Activated naive CD8-positive, alpha-beta T cell treated with anti-CD3 and anti-CD28 coated beads, Interleukin-2, amount 10 ng/mL, durations not matched to agents 7 days and 5 days (primary cell): ENCODE measurements at places on chromosomes 4 and X. TPM values are rescaled to one million over a fixed set of nuclear protein-coding genes. Genes with fewer than 3 reads are reported as not detected.

DNA sequence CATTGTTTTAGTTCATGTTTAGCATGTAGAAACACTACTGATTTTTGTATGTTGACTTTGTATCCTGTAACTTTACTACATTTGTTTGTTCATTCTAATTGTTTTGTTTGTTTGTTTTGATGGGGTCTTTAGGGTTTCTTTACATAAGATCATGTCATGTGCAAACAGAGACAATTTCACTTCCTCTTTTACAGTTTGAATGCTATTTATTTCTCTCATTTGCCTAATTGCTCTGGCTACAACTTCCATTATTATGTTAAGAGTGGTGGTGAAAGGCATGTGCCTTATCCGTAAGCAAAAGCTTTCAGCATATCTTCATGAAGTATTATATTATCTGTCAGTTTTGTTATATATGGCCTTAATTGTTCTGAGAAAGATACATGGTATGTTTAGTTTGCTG is 571.1 kb downstream of the PCDH7 start:
- H3K27ac ChIP-seq, result no peak overlapping the region
- H3K27me3 ChIP-seq, result no peaks in the 10 kb centered on the region
- H3K36me3 ChIP-seq, result no peaks in the 10 kb centered on the region
- no peaks in the 10 kb centered on the region for H3K4me1 ChIP-seq

TAF7L gene
- not detected for total RNA-seq

- no peak overlapping the region for H3K27ac ChIP-seq
- no peak for DNase-seq
- H3K4me1 ChIP-seq, result no peaks in the 10 kb centered on the region
- no peaks in the 10 kb centered on the region for H3K36me3 ChIP-seq
- H3K4me3 ChIP-seq, result no peak overlapping the region
Measured at GRCh38 chrX:97234471-97235081, 350.9 kb downstream of the RPA4 start.

DNA sequence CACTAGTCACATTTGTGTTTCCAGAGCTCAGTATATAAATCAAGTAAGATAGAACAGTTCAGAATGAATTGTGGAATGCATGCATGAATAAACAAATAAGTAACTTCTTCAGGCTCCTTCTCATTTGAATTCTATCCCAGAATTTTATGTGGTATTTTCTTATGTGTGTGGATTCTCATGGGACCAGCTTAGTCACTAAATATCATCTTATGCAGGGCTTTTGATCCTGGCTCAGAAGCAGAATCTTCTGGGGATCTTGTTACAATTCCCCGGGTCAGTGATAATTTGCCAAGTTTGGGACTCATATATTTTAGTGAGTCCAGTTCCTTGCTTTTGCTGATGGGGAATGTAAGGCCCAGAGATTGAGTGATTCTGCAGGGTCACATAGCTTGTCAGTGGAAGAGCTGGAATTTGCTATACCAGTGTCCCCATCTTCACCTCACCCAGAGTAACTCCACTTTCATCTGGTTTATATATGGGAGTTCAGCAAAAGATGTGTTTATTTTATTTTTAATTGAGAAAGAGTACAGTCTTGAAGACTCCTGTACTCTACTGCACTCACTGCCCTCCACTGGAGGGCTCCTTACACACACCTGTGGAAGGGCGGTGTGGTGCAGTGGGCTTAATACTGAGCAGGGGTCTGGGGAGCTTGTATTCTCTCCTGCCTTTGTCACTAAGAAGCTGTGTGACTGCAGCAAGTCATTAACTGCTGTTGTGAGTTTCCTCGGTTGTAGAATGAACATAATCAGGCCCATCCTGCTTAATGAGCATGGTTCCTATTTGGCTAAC is 198.2 kb upstream of the CXorf66 start:
- H3K27me3 ChIP-seq, result no peaks in the 10 kb centered on the region
- no peaks in the 10 kb centered on the region for H3K36me3 ChIP-seq
- no peak for DNase-seq
- H3K4me1 ChIP-seq, result no peaks in the 10 kb centered on the region
- H3K4me3 ChIP-seq, result no peak overlapping the region
- no peak overlapping the region for H3K27ac ChIP-seq

DNA sequence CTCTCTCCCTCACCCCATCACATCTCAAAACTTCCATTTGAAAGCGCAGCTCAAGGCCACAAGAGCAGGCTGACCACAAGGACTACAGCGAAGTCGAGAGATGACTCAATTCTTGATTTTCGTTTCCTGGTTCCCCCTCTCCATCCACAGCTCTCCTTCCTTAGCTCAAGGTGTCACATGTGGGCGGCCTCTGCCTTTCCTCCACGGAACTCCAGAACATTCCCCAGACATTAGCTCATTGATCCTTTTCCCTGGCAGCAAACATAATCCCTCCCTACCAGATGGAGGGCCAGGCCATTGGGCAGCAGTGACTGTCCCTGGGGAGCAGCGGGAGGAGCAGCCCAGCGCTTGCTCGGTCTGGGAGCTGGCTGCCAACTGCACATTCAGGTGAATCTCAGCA is 56.3 kb downstream of the CCDC149 start:
- no peak overlapping the region for H3K4me3 ChIP-seq
- H3K36me3 ChIP-seq, result no peaks in the 10 kb centered on the region
- H3K27me3 ChIP-seq, result peaks cover 4% of the 10 kb centered on the region
- no peak overlapping the region for H3K27ac ChIP-seq
- H3K4me1 ChIP-seq, result no peaks in the 10 kb centered on the region
- DNase-seq, result no peak

- no peak overlapping the region for H3K27ac ChIP-seq
- peaks cover 2% of the 10 kb centered on the region for H3K4me1 ChIP-seq
- no peaks in the 10 kb centered on the region for H3K27me3 ChIP-seq
- no peak overlapping the region for H3K4me3 ChIP-seq
Measured at GRCh38 chr4:4677556-4678522, 136.0 kb upstream of the STX18 start.

DNA sequence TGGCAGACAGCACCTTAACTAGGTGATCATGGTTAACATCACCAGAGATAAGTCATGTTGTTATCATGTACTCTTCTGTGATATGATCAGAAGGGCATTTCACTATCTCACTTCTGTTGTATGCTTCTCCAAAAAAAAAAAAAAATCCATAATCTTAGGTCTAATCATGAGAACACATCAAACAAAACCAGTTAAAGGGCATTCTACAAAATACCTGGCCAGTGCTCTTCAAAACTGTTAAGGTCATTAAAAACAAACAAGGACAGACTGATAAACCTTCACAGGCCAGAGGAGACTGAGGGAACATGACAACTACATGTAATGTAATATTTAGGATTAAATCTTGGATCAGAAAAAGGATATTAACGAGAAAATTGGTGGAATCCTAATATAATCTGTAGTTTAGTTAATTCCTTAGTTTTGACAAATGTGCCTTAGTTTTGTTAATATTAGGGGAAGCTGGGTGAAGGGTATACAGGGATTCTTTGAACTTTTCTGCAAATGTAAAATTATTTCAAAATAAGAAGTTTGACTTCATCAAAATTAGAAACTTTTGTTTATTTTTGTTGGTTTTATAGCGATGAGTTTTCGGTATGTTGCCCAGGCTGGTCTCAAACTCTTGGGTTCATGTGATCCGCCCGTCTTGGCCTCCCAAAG is 18.0 kb downstream of the RBM10 start:
- H3K4me3 ChIP-seq, result no peak overlapping the region
- peaks cover 11% of the 10 kb centered on the region for H3K36me3 ChIP-seq
- H3K27me3 ChIP-seq, result no peaks in the 10 kb centered on the region
- DNase-seq, result no peak
- no peak overlapping the region for H3K27ac ChIP-seq
- H3K4me1 ChIP-seq, result peaks cover 2% of the 10 kb centered on the region

GRCh38 chrX:97399400-97399799 is 515.7 kb downstream of the RPA4 start:
- H3K4me3 ChIP-seq, result peak overlapping the region; percentile 11
- H3K27me3 ChIP-seq, result no peaks in the 10 kb centered on the region
- H3K27ac ChIP-seq, result peak overlapping the region; percentile 52
- peaks cover 37% of the 10 kb centered on the region for H3K4me1 ChIP-seq

TMEM156 gene
- 14.9 TPM for total RNA-seq

- H3K36me3 ChIP-seq, result no peaks in the 10 kb centered on the region
- DNase-seq, result no peak
- peaks cover 3% of the 10 kb centered on the region for H3K27me3 ChIP-seq
- H3K27ac ChIP-seq, result no peak overlapping the region
- no peaks in the 10 kb centered on the region for H3K4me1 ChIP-seq
- H3K4me3 ChIP-seq, result no peak overlapping the region
Measured at GRCh38 chr4:173074501-173074946, 94.1 kb upstream of the GALNT7 start.

EVC gene
- total RNA-seq, result 0.68 TPM

IL21 gene
- total RNA-seq, result not detected

DNA sequence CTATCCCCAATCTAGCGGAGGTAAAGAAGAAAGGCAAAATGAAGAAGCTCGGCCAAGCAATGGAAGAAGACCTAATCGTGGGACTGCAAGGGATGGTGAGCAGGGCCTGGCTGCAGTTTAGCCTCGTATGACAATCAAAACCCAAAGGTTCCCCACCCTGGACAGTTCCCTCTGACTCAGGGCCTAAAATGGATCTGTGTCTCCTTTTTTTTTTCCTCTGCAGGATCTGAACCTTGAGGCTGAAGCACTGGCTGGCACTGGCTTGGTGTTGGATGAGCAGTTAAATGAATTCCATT is 986 bp downstream of the HDAC6 start:
- peak overlapping the region; percentile 99 for H3K27ac ChIP-seq
- H3K4me1 ChIP-seq, result peaks cover 9% of the 10 kb centered on the region
- peaks cover 2% of the 10 kb centered on the region for H3K36me3 ChIP-seq

GRCh38 chrX:19370061-19370460 is 26.3 kb downstream of the PDHA1 start:
- peaks cover 7% of the 10 kb centered on the region for H3K36me3 ChIP-seq
- no peak overlapping the region for H3K27ac ChIP-seq
- DNase-seq, result no peak
- H3K4me1 ChIP-seq, result peaks cover 2% of the 10 kb centered on the region

GRCh38 chr4:122759639-122760310 is 27.3 kb downstream of the BBS12 start:
- H3K27me3 ChIP-seq, result peaks cover 20% of the 10 kb centered on the region
- H3K4me1 ChIP-seq, result peaks cover 23% of the 10 kb centered on the region
- no peaks in the 10 kb centered on the region for H3K36me3 ChIP-seq
- no peak overlapping the region for H3K4me3 ChIP-seq
- H3K27ac ChIP-seq, result no peak overlapping the region

CXCL3 gene
- total RNA-seq, result not detected

MAGEA2B gene
- not detected for total RNA-seq

DNA sequence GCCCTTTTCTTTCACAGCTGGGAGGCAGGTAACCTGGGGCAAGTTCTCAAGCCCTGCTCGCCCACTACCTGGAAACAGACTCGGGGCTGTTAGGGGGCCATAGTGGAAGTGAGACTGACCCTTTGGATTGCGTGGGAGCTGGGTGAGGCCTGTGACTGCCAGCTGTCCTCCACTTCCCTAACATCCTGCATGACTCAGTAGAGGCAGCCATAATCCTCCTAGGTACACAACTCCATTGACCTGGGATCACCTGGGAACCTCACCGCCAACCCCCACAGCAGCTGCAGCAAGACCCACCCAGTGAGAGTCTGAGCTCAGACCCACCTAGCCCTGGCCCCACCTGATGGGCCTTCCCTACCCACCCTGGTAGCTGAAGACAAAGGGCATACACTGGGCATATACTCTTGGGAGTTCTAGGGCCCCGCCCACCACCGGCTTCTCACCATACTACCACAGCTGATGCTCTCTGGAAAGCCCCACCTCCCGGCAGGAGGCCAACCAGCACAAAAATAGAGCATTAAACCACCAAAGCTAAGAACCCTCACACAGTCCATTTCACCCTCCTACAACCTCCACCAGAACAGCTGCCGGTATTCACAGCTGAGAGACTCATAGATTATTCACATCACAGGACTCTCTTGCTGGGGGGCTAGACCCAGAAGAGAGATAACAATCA is 61.1 kb upstream of the DCTD start:
- H3K27ac ChIP-seq, result no peak overlapping the region
- no peak for DNase-seq
- H3K36me3 ChIP-seq, result no peaks in the 10 kb centered on the region
- no peak overlapping the region for H3K4me3 ChIP-seq

DNA sequence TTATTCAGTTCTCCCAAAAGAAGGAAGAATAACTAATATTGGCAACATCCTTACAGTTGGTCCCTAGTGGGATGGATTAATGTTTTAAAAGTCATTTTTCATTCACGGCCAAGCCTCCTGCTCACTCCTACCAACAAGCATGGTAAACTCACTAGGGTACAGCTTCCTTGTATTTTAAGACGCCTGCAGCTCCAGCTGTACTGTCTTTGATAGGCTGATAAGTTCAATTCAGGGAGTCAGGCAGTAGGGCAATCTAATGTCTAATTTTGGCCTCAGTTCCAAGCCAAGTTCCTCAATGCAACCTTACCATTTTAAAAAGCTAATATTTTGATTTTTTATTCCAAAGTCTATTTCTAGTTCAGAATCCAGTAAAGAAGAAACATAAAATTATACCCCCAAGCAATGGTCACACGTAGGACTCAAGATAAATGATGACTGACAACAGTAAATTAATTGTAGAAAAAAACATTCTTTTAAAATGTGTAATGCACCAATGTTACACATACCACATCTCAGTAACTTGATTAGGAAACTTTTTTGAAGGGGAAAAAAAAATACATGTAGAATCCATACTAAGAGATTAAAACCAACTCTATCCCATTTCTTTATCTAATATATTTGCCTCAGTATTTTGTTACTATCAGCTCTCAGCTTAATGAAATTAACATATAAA is 9.3 kb downstream of the LCORL start:
- no peak overlapping the region for H3K4me3 ChIP-seq
- peaks cover 3% of the 10 kb centered on the region for H3K4me1 ChIP-seq
- DNase-seq, result no peak
- H3K27me3 ChIP-seq, result no peaks in the 10 kb centered on the region

GRCh38 chrX:12378253-12378652 is 240.0 kb downstream of the FRMPD4 start:
- no peak overlapping the region for H3K27ac ChIP-seq
- H3K4me3 ChIP-seq, result no peak overlapping the region
- no peak for DNase-seq
- no peaks in the 10 kb centered on the region for H3K4me1 ChIP-seq
- no peaks in the 10 kb centered on the region for H3K27me3 ChIP-seq

DNA sequence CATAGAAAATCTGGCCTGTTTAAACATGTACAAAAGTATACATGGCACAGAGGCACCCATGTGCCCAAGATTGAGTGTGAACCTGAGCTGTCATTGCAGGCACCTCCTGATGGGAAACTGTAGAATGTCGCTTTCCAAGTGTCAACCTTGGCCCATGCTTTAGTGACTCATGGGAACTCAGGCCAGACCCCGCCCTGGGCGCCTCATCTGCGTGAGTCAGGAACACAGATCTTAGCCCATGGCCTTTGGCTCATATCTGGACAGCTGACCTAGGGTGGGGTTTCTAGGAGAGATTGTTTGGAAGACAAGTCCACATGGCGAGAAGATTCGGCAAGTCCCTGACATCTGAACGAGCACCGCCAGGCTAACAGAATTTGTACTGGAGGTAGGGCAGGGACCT is 50.0 kb downstream of the CYTL1 start:
- H3K27ac ChIP-seq, result no peak overlapping the region
- H3K36me3 ChIP-seq, result no peaks in the 10 kb centered on the region
- no peak overlapping the region for H3K4me3 ChIP-seq

KLB gene
- not detected for total RNA-seq
